ENCODE measurements at places on chromosomes 13 and 19. TPM values are rescaled to one million over a fixed set of nuclear protein-coding genes. Genes with fewer than 3 reads are reported as not detected.

KASH5 gene
- total RNA-seq = 0.14 TPM

BRCA2 gene
- total RNA-seq = 14.8 TPM

GAPDHS gene
- total RNA-seq = not detected

ATP1A3 gene
- total RNA-seq = 34.2 TPM

STAP2 gene
- total RNA-seq = 20.2 TPM

NLRP4 gene
- not detected for total RNA-seq

CGB1 gene
- 0.87 TPM for total RNA-seq

ZNF763 gene
- 2.4 TPM for total RNA-seq

POU2F2 gene
- total RNA-seq = 6.6 TPM

WDR88 gene
- total RNA-seq = 0.28 TPM

SHISA2 gene
- 20.5 TPM for total RNA-seq

MAP4K1 gene
- 25.0 TPM for total RNA-seq

GJB2 gene
- not detected for total RNA-seq

SYNGR4 gene
- total RNA-seq = not detected

RASAL3 gene
- 1.6 TPM for total RNA-seq

OCEL1 gene
- total RNA-seq = 40.9 TPM

RFXAP gene
- 9.2 TPM for total RNA-seq

HSD11B1L gene
- 11.8 TPM for total RNA-seq

TOMM40 gene
- 181 TPM for total RNA-seq

FXYD1 gene
- total RNA-seq = 13.4 TPM

CYP2S1 gene
- total RNA-seq = 173 TPM

ZNF724 gene
- 59.0 TPM for total RNA-seq

C19orf18 gene
- 1.1 TPM for total RNA-seq

ZNF766 gene
- total RNA-seq = 30.4 TPM

DHRS12 gene
- 14.8 TPM for total RNA-seq

REEP6 gene
- 19.5 TPM for total RNA-seq

FUT2 gene
- total RNA-seq = 6.5 TPM

NCAN gene
- 1.9 TPM for total RNA-seq

ICAM5 gene
- total RNA-seq = 8.0 TPM

ZNF700 gene
- total RNA-seq = 11.4 TPM

SIGLEC12 gene
- total RNA-seq = not detected

ZNF527 gene
- 3.9 TPM for total RNA-seq

LAIR1 gene
- 0.37 TPM for total RNA-seq

PRODH2 gene
- total RNA-seq = not detected

GPR108 gene
- total RNA-seq = 48.7 TPM

PPAN gene
- total RNA-seq = 80.8 TPM

TMIGD2 gene
- 0.55 TPM for total RNA-seq

PLPP2 gene
- 102 TPM for total RNA-seq

LMTK3 gene
- 15.9 TPM for total RNA-seq

PSG11 gene
- total RNA-seq = not detected

ATP4A gene
- 0.59 TPM for total RNA-seq

SMAD9 gene
- 0.71 TPM for total RNA-seq

STARD13 gene
- total RNA-seq = 4.4 TPM

LHB gene
- not detected for total RNA-seq

KLK2 gene
- 0.46 TPM for total RNA-seq

FLT3 gene
- 0.16 TPM for total RNA-seq

KIR3DL1 gene
- total RNA-seq = not detected

DNAAF3 gene
- 5.9 TPM for total RNA-seq

TINCR gene
- total RNA-seq = 0.60 TPM

BCL2L12 gene
- total RNA-seq = 140 TPM

Data from WTC11 (cell line).